ENCODE measurements at places on chromosomes 2 and 18. TPM values are rescaled to one million over a fixed set of nuclear protein-coding genes. Genes with fewer than 3 reads are reported as not detected.
A peak's percentile ranks its signal among the peaks of the same experiment; 100 is the strongest.

HOXD8 gene
- polyA plus RNA-seq, result not detected

DNAJC10 gene
- 186 TPM for polyA plus RNA-seq

DNA sequence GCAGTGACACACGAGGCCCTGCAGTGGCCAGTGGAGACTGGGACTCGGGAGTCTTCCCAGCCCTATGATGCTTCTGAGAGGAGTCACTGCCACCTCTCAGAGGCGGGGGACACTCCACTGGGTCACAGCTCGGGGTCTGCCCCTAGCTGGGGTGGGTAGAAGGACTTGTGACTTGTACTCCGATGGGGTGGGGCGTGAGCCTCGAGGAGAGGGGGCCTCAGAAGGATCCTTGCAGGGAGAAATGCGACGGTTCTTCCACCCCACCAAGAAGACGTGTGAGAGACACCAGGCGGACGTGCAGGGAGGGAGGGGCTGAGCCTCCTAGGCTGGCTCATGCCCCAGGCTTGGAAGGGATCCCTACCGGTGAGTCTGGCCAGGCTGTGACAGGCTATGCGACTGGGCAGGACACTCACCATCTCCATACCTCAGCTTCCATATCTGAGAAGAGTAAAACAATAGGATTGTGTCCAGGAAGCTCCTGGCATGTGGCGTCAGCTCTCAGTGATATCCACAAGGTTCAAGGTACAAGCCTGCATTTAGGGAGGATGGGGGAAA is 11.1 kb upstream of the OTOS start:
- no peak for DNase-seq

DNA sequence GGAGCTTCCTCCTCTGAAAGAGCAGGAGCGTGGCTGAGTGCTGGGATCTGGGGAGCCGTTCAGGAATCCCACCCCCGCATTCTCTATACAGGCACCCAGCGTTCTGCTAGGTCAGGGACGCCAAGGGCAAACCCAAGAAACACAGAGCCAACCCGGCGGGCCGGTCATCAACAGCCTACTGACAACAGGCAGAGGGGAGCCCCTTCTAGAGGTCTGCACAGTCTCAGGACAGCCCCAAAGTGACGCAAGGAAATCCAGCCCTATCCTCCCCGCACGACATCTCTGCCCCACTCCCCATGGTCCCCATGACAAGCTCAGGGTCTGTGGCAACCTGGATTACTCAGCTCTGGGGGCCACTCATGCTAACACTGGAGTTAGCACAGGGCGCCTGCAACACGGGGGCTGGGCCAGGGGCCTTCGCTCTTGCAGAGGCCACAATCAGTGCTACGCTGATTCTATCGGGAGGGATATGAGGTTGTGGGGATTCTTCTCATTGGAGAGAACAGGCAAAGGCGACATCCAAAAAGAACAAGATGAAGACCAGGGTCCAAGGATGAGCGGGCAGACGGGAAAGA is 81.6 kb downstream of the PXDN start:
- DNase-seq, result no peak

- DNase-seq, result peak; percentile 2
Measured at GRCh38 chr2:205885492-205886099, 200.4 kb downstream of the INO80D start.

DNA sequence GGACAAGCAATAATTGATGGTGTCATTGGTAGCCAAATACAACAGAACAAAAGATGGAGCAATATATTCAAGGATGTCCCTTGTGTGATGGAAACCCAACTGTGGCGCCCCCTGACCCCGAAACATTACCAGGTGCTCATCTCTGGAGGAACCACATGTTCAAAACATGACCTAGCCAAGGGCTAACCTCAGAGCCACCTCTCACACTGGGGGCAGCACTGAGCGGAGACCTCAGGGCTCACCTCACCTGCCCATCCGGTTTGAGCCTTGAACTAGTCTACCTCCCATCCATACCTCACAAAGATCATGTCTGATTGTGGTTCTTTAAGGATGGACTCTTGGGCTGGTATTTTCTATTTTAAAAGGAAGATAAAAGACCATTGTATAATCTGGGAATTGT is 314.4 kb upstream of the CDH7 start:
- no peak for DNase-seq

DNA sequence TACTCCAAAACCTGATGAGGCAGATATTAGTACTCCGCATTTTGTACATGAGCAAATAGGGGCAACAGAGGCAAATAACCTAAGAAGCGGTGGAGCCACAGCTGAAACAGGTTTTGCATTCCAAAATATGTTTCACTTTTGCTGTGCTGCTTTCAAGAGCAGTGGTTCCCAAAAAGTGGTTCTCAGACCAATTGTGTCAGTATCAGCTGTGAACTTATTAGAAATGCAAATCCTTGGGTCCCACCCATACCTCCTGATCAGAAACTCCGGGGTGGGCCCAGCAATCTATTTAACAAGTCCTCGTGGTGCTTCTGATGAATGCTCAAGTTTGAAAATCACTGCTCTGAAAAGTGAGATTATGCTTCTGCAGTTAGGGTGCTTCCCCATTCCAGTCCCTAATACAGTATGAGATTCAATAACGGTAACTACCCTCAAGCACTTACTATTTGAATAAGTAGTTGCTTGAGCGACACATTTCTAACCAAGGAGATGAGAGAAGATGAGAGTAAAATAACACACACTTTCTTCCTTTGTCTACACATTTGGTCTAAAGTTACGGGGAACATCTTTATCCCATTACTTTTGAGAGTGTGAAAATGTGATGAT is 17.8 kb upstream of the TCF4 start:
- DNase-seq, result no peak

Measured in naive B cell (primary cell).